Activated CD8-positive, alpha-beta memory T cell treated with anti-CD3 and anti-CD28 coated beads for 48 hours (primary cell): ENCODE measurements at places on chromosomes 1 and 21.

DNA sequence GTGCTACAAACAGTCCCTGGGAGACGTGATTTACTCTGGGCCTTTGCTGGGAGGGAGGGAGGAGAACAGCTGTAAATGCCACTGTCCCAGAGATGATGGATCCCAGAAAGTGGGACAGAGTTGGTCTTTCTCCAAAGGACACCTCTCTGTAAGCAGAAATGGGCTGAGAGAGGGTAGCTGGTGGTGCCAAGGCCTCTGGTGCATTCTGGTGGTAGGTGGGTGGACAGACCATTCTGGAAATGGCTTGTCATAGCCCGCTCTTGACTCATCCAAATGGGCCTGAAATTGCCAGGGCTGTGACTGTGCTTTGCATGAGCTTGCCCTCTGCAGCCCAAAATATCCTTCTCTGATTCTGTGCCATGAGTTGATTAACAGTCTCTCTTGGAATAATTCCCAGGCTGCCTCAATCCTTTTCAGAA lies 36.1 kb downstream of the CCDC185 start:
- DNase-seq: no peak

GRCh38 chr1:104229860-104230259 lies 480.2 kb downstream of the AMY1C start:
- DNase-seq: no peak

DNA sequence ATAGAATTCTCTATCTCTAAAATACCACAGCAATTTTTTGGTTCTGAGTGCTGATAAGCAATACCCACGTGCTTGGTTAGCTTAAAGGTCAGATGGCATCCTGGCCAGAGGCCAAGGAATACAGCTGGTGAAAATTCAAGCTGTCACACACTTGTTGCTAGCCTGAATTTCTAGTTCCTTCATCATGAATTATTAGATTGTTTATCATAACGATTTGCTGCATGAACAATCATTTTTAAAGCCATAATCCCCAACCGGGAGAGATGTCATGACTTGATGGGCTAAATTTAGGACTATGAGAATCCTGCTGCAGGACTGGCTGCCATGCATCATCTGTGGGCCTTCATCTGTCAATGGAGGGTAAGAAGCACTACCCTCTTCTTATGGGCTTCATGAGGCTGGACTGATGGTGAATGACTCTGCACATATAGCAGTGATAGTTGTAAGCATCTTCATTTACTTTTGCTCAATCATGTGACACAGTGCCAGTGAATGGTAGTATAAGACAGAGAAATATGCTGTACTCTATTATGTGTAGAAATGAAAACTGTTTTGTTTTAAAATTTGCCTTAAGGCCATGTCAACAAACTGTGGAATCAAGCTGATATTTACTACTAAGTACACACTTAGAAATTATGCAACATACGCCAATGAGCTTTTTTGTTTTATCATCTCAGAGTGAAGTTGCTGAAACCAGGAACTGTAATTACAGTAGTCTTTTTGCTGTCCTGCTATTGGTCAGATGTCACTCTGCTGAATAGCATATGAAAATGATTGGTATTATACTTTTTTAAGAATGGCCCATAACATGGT lies 80.5 kb upstream of the RALGPS2 start:
- DNase-seq: no peak

DNA sequence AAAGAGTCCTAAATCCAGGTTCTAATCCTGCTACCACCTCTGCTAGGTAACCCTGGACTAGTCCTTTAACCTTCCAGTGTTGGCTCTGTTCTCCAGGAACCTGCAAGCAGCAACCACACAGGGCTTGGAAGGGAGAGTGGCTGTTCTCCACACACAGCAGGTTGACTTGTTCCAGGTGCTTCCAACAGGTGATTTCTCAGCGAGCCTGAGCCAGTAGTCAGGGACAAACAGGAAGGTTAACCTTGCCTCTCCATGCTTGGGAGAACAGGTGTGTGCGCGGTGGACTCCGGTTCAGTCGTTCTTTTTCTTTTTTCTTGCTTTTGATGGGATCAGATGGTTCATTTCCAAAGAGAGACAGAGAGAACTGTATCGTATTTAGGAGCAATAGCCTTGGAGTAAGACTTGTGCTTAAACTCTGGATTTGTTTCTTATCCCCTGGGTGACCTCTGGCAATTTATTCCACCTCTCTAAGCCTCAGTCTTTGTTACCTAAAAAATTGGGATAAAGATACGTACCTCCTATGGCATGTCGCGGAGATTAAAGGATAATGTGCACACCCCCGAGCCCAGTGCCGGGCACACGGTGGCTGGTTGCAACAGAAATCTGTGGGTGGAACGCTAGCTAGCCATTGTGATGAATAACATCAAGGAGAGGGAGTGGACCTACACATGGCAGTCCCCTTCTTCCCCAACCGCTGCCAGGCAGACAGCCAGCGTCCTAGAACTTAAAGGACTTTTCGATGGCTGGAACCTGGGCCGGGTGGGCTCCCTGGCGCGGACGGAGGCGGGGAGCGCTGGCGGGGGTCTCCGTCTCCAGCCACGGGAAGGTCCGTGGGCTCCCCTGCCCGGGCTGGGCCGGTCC lies 583 bp upstream of the CACHD1 start:
- no peak for DNase-seq

- no peak for DNase-seq
Observed at GRCh38 chr21:44013380-44014088, 1.4 kb downstream of the TRAPPC10 start.

- DNase-seq: no peak
Observed at GRCh38 chr1:112713466-112714312, 1.4 kb downstream of the PPM1J start.

GRCh38 chr1:218878369-218878768 lies 295.3 kb upstream of the LYPLAL1 start:
- DNase-seq: no peak

- DNase-seq: no peak
Observed at GRCh38 chr1:184507165-184507564, 120.3 kb downstream of the C1orf21 start.

DNA sequence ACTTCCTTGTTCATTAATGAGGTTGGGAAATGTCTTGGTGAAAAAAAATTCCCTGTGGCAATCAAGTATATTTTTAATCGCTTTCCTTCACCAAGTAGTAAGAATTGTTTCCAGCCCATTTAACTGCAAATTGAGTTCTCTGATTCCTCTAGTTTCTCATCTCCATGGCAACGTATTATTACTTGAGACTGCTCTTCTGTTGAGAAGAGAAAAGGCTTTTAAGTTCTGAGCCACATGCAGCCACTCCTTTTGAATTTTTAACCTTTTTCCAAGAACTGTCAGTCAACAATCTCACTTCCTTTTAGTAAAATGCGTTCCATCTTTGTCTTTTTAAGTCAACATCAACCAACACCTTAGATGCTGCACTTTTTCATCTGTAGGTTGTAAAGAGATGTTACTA lies 75.7 kb upstream of the KIAA1614 start:
- DNase-seq: no peak

GRCh38 chr1:47951026-47951425 lies 46.2 kb downstream of the TRABD2B start:
- DNase-seq: no peak

GRCh38 chr1:91828583-91829281 lies 57.2 kb downstream of the TGFBR3 start:
- no peak for DNase-seq

GRCh38 chr1:165882168-165882837 lies 54.9 kb downstream of the UCK2 start:
- no peak for DNase-seq

DNA sequence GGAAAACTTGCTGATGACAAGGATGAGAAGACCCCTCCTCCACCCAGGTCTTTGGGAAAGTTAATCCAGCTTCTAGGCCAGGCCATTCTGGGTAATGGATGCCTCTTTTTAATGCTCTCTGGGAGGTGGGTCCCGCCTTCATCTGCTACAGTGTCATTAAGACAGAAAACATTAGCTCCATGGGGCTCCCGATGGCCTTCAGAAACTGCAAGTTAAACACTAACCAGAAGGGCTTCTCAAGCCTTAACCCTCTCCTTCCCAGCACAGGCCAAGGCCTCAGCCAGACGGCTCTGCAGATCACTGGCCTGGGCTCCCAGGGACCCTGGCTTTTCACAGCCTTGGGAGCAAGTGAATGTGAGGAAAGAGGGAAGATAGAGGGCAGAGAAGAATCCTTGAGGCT lies 364.9 kb downstream of the MATN1 start:
- no peak for DNase-seq

GRCh38 chr1:156691665-156692440 lies 13.5 kb downstream of the CRABP2 start:
- DNase-seq: no peak

DNA sequence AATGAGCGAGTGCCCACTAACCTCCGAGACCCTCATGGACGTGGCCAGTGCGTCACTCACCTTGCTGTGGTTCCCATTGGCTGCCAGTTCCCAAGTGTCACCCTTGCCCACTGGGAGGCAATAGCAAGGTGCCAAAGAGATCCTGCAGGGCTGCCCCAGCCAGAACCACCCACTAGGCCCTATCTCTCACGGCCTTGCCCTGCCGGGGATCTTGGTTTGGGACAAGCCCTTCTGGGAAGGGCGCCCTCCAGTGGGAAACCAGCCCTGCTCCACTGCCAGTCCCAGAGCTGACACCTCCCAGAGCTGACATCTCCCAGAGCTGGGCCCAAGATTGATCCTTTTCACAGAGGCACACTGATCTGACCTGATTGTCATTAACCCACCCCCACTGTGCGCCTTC lies 2.1 kb upstream of the SELENON start:
- no peak for DNase-seq

DNA sequence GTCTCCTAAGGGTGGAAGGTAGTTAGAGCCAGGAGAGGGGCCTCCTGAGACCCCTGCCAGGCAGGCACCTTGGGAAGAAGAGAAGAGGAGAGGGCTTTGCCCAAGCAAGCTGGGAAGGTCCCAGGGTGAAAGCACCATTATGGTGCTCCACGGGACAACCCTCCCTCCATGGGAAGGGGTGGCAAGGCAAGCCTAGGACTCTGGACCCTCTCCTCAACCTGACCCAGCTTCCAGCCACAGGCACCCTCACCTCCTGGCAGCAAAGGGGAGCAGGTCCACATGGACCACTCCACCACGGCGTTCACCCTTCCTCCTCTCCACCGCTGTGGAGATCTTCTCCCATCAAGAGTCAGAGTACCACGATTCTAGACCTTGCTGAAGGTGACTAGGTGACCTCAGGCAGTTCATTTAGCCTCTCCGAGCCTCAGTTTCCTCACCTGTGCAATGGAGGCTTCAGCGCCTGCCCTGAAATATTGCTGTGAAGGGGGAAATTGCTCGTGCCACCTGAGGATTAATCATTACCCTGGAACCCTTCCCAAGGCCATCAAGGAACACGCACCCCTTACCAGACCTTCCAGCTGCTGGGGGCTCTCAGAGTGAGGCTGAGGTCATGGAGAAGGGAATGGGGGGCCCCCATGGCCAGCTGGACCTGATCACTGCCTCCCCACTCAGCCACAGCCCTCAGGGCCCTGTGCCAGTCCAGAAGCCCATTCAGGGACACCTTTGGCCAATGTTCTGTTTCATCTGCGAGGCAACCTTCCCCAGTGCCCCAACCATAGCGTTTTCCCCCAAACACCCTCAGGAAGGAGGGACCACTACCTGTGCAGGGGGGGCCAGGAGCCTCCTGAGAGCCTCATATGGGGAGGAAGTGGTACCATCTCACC lies 1.6 kb downstream of the RAP1GAP start:
- no peak for DNase-seq

DNA sequence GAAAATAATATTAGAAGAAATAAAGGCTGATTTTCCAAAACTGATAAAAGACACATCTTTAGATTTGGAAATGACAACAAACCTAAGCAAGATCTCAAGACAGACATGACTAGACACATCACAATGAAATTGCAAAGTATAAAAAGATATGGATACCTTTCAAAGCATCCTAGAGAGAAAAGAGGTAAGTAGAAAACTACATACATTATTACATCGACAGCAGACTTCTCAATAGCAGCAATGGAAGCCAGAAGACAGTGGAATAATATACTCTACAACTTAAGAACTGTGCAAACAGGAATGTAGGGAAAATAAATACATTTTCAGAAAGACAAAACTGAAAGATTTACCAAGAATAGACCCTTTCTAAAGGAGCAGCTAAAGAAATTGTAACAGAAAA lies 50.2 kb downstream of the DENND1B start:
- DNase-seq: no peak

DNA sequence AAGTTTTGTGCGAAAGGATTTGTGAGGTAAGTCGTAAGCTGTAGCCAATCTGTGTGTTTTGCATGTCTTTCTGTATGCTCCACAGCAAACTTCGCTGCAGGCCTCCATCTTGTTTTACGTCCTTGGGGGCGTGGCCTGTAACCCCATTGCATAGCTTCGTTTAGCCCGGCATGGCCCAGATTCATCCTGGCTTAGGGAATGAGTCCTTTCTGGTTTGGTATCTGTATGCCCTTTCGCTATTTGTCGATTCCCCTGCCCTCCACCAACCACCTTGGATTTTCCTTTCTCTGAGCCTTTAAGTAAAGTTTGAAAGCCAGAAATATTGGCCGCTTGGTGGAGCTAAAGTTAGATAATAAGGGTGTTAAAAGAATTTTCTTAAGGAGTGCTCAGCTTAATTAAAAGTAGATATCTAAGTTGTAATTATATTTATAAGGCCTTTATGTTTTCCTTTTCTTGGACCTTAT lies 1.1 kb downstream of the THEM4 start:
- no peak for DNase-seq

DNA sequence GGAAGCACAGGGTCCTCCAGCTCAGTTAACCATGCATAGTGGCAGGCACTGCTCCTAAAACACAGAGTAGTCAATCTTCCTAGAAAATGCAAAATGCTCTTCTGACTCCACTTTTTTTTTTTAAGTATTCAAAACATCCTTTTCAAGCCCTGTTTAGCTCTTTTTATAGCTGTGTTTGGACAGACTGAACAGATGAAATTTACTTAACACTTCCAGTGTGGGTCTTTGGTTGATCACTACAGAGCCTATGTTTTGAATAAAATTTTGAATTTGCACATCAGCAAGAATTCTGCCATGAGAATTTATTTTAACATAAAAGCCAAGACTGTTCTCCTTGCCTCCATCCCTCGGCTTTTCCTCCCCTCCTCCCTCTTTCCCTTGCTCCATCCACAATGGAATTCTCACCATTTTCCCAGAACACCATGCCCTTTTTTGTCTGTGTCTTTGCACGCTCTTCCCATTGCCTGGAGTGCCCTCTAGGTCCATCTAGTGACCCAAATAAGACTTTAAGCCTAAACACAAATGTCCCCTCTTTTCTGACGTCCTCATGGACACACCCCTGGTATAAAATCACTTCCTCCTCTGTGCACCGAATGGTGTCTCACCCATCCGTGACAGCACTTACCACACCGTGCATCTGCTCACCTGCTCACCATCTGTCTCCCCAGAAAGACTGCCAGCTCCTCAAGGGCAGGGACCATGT lies 24.0 kb upstream of the CPT2 start:
- no peak for DNase-seq

DNA sequence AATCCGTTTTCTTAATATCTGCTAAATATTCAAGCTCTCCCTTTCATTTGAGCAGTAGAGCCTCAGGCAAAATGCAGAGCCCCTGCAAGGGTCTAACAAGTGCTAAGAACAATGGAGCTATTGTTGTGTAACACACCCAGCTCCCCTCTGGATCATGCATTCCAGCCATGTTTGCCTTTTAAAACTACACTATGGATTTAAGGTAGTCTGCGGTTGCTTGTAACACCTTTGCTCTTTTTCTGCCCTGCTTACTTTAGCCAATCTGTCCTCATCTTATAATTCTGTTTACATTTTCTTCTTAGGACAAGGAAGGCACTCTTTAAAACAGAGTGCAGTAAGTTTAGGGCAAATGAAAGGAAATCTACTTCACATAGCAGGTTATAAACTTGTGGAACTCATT lies 60.0 kb upstream of the C1orf105 start:
- no peak for DNase-seq

GRCh38 chr21:40671716-40672115 lies 175.2 kb downstream of the DSCAM start:
- DNase-seq: no peak
